ENCODE measurements at places on chromosomes 1 and 21. TPM values are rescaled to one million over a fixed set of nuclear protein-coding genes. Genes with fewer than 3 reads are reported as not detected.

Gene KCNT2
- 8.1 TPM for total RNA-seq

Gene CEP104
- 61.0 TPM for total RNA-seq

Gene CACNA1S
- total RNA-seq, result 0.55 TPM

Gene LIPI
- not detected for total RNA-seq

Gene DYNLT4
- not detected for total RNA-seq

Gene RASSF5
- 37.6 TPM for total RNA-seq

Gene SHE
- 48.3 TPM for total RNA-seq

- DNase-seq, result no peak
Observed at GRCh38 chr1:150322310-150322709, 977 bp downstream of the PRPF3 start.

- no peak for DNase-seq
Observed at GRCh38 chr1:221823561-221823960, 81.7 kb upstream of the DUSP10 start.

GRCh38 chr1:88983791-88984559 is 8.5 kb downstream of the KYAT3 start:
- no peak for DNase-seq

GRCh38 chr1:41152622-41153044 is 89.5 kb downstream of the SCMH1 start:
- DNase-seq, result no peak

GRCh38 chr1:209831615-209832014 is 3.8 kb downstream of the UTP25 start:
- no peak for DNase-seq

DNA sequence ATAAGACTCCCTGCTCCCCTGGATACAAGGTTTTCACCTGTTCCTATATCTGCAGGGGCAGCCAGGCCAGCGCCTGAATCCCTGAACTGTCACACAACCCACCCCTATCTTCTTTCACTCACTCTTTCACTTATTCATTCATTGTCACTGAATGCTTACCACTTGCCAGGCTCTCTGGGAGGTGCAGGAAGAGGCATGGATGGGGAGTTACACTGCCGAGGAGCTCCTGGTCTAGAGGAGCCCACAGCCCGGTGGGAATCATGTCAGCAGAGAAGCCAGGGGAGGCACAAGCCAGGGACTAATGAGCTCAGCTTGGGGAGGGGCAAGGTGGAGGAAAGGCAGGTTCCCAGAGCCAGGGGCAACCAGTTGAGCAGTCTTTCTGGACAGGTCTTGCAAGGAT is 155.8 kb downstream of the TRABD2B start:
- peak; percentile 27 for DNase-seq

DNA sequence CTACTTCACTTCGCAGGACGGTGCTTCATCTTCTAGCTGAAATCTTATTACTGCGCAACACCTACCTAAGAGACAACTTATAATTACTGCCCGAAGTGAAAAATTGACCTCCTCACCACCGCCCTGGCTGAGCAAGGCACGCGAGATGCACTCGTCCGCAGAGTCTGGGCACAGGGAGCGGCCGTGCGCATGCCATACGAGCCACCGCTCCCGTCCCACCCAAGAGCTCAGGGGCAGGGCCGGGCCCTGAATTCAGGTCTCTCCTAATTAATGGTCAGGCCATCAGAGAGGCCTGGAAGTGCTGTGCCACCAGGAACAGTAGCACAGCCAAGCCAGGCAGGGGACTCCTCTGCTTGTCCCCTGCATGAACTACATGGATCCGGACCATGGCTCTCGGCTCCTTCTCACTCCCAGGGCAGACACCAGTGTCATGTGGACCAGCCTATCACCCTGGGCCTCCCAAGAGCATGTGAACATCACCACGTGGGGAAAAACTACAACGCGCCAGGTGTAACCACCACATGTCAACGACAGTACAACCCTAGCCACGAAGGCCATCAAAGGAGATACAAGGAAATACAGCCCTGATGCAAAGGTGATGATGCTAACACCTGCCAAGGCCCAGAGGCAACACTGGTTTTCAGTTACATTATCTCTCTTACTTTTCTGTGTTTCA is 11.5 kb downstream of the RIPK4 start:
- DNase-seq, result no peak

- no peak for DNase-seq
Observed at GRCh38 chr1:156948708-156949107, 28.3 kb downstream of the LRRC71 start.

- DNase-seq, result no peak
Observed at GRCh38 chr1:226874579-226875425, 4.4 kb downstream of the PSEN2 start.

- DNase-seq, result peak; percentile 74
Observed at GRCh38 chr1:206513312-206514111, 6.2 kb downstream of the RASSF5 start.

DNA sequence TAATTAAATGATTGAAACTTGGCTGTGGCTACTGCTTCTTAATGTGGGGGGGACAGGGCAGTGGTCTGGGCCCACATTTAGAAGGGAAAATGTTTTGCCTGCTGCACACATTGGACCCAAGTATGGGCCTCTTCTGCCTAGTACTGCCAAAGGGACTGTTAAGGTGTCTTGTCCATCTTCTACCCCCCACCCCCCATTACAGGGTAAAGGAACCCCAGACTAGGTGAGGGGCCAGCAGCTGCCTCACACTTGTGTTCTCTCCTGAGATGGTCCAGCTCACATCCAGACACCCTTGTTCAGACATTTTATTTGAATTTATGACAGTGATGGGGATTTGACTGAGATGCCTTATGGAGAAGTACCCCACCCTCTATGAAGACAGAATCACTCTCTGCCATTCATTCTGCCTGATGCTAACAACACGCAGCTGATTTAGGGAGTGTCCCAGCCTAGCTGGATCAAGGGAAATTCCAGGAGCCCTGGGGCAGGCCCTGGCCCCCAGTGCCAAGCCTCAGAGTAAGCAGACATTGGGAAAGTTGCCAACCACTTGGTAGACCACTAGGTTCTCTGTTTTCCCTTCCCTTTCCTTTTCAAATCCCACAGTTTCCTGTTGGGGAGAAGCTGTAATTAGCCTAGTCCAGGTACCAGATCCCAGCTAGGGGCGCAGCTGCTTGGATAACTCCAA is 42.1 kb downstream of the YARS1 start:
- no peak for DNase-seq

DNA sequence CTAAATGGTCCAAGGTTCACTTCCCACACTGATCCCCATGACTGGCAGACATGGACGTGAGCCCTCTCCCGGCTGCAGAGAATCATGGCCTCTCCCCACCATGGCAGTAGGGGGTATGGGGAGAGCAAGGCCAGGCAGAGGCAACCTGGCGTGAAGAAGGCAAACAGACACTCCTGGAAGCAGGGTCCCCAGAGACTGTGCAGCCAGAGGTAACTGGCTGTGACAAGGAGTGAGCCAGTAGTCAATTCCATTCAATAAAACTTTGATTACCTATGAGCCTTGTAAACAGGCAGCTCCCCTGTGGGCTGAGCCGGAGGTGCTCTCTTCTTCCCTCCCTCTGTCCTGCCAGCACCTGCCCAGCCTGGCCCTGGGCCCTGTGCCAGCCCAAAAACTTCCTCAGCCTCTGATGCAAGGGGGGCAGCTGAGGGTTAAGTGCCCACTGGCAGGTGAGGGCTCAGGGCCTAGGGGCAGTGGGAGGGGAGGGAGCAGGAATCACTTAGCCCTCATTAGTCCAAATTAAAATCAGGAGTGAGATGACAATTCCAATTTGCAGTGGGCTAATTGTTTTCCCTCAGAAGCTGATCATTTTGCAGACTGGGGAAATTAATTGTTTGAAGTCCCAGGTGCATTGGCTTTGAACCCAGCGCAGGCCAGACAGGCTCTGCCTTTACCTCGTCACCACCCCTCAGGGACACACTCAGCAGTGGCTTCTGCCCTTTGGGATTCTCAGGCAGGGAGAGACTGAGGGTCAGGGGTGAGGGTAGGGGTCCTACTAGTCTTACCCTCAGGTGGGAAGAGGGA is 35.6 kb downstream of the LRRN2 start:
- no peak for DNase-seq

DNA sequence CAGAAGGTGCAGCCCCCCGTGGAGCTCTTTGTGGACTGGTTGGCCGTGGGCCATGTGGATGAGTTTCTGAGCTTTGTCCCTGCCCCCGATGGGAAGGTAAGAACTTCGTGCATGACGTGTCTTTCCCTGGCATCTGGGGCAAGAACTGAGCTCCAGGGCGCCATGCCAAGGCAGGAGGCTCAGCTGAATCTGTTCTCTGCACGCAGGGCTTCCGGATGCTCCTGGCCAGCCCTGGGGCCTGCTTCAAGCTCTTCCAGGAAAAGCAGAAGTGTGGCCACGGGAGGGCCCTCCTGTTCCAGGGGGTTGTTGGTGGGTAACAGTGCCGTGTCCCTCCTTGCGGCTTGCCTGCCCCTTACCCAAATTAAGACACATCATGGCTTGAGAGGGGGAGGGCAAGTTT is 27.7 kb downstream of the PADI3 start:
- peak; percentile 64 for DNase-seq

DNA sequence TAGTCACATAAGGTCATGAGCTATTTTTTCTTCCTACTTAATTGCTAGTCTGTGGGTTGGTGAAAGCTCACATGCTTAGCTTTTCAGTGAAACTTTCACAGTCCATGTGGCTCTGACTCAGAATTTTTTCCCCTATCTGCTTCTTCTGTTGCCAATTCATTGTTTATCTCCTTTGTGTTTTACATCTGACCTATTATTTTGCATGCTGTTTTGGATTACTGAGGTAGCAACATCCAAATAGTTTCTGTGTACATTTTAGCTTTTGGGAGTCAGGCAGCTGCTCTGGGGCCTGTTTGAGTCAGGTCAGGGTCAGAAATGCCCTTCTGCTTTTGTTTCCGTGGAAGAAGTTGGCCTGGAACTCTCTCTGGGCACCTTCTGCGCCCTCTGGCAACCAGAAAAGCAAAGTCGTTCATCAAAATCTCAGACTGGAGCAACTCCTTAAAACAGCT is 40.0 kb downstream of the ROR1 start:
- no peak for DNase-seq

DNA sequence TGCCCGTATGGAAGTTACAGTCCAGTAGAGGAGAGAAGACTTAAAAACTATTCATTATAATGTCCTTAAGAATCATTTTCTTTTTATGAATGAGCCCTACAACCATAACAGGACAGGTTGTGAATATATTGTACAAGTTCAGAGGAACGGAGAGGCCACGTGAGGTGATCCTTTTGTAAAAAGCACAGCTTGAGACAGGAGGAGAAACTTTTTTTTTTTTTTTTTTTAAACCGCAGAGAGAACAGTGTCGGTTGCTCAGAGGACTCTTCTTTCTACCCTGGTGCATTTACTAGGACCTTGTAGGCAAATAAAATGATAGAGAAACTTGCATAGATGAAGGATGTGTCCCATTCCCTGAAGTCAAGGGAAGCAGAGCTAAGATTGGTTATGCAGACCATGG is 32.1 kb downstream of the DYRK1A start:
- no peak for DNase-seq

DNA sequence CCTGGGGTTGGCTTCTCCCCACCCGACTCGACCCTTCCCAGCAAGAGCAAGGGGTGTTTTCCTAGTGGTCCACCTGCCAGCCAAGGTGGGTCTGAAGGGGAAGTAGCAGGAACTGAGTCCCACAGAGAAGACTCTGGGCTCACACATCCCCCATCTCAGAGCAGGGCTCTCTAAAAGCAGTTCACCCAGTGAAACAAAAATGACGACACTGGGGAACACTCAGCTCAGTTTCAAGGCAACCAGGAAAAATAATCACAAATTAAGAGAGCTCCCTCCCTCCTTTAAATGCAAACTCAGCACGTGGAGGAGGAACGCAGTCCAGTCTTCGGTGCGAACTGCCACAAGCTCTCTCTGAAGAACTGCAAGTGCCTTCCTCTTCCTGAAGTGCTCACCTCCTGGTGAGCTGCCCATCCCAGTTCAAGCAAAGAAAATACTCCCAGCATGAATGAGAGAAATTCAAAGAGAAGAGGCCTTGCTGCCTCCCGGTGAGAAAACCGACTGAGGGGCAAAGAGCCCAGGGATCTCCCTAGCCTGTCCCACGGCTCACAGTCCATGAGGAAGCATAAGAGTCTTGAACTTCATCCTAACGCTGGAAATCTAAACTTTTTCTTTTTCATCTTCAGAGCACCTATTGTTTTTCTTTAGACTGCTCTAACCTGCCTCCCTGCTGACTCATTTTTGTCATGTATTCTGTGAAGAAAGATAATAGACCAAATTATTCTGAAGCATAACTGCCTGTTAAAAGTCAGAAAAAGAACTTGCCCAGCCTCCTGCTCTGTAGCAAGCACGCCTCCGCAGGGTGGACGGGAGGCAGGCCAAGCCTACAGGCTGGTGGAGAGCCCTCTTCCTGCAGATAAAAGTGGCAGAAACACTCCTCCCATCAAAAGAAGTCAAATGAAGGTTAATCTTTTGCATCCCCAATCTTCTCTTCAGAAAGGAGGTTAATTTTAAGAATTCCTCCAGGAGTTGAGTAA is 281.4 kb downstream of the HHIPL2 start:
- DNase-seq, result no peak

GRCh38 chr21:24045373-24045772 is 1561.9 kb downstream of the MRPL39 start:
- DNase-seq, result no peak

DNA sequence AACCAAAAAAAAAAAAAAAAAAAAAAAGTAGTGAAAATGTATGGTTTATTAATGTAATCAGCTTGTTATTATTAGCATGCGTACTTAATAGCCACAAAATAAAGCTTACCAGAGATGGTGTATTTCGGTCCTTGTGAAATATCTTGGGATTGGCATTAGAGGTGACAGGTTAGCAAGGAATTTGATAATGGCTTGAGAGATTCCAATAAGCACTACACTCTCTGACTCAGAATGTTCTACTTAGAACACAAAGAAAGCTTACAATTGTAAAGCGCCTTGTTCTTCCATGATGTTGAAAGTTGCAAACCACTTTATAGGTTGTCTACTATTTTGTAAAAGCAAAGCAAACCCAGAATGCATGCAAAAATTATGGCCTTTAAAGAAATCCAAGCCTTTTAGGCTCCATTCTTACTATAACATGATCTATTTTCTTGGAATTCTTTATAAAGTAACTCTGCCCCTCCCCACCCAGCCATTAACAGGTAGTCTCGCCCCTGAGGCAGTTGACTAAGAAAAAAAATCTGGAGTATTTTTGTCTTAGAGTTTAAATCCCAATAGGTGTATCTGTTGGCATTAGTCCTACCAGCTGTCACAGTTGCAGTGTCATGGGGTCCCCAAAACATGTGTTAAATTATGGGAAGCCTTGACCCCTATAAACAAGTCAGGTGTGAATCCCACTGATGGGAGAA is 129.2 kb downstream of the DHRS3 start:
- no peak for DNase-seq

DNA sequence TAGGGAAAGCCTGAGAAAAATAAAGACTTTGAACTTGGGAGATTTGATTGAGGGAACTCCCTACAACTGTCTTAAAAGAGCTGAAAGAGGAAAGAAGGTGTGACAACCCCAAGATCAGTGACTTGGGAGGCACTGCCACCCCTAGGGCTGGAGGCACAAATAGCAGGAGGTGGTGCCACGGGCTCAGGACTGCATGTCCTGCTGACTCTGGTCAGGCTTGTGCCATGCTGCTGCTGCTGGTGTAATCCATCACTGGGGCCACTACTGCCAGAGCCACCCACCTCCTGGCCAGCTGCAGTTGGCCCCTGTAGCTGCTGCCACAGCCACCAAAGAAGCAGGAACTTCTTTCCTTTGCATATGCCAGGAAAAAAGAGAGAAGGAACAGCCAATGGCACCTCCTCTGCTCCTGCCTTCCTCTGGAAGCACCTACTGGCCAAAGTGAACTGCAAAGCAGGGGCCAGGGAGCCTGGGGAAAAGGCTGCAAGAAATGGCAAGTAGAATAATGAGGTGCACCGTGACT is 730.3 kb downstream of the PTPRU start:
- no peak for DNase-seq

GRCh38 chr1:159282118-159282517 is 20.0 kb upstream of the FCER1A start:
- no peak for DNase-seq

All from upper lobe of right lung (tissue), 1 donor.